ENCODE measurements at places on chromosomes 13 and 19. TPM values are rescaled to one million over a fixed set of nuclear protein-coding genes. Genes with fewer than 3 reads are reported as not detected.

ZNF681 gene
- 0.30 TPM for total RNA-seq

NUMBL gene
- 13.5 TPM for total RNA-seq

ATP8B3 gene
- 0.46 TPM for total RNA-seq

GIPC1 gene
- 48.9 TPM for total RNA-seq

CYP4F8 gene
- not detected for total RNA-seq

CEACAM21 gene
- total RNA-seq = 0.86 TPM

CLIP3 gene
- total RNA-seq = 4.1 TPM

CHST8 gene
- not detected for total RNA-seq

RGL3 gene
- total RNA-seq = 8.6 TPM

UBE2L5 gene
- total RNA-seq = not detected

ZNF850 gene
- total RNA-seq = 3.7 TPM

TMEM255B gene
- 6.9 TPM for total RNA-seq

PRTN3 gene
- total RNA-seq = not detected

PLK5 gene
- total RNA-seq = not detected

CCDC169 gene
- total RNA-seq = 0.08 TPM

SERPINE3 gene
- not detected for total RNA-seq

PTGER1 gene
- not detected for total RNA-seq

CLDND2 gene
- 0.46 TPM for total RNA-seq

NLRP5 gene
- not detected for total RNA-seq

ZNF93 gene
- total RNA-seq = 1.2 TPM

CRB3 gene
- not detected for total RNA-seq

A1BG gene
- total RNA-seq = 4.1 TPM

BCAM gene
- 86.2 TPM for total RNA-seq

LILRB2 gene
- 1.8 TPM for total RNA-seq

GPR18 gene
- total RNA-seq = not detected

GSX1 gene
- not detected for total RNA-seq

SEMA6B gene
- 15.0 TPM for total RNA-seq

TUBA3C gene
- 0.27 TPM for total RNA-seq

TRMT1 gene
- 18.4 TPM for total RNA-seq

IZUMO2 gene
- total RNA-seq = not detected

ARHGAP45 gene
- total RNA-seq = 5.1 TPM

SRRM5 gene
- total RNA-seq = 0.13 TPM

GRIN3B gene
- not detected for total RNA-seq

ZNF132 gene
- total RNA-seq = 4.6 TPM

CTXN1 gene
- total RNA-seq = 0.16 TPM

GRK1 gene
- 0.13 TPM for total RNA-seq

ZNF44 gene
- 8.6 TPM for total RNA-seq

MEDAG gene
- total RNA-seq = 5.4 TPM

ANGPTL8 gene
- total RNA-seq = 0.40 TPM

STOML3 gene
- total RNA-seq = not detected

NANOS3 gene
- 1.8 TPM for total RNA-seq

CYP4F2 gene
- not detected for total RNA-seq

FCGBP gene
- 8.0 TPM for total RNA-seq

ZNF600 gene
- total RNA-seq = 2.6 TPM

MAB21L1 gene
- total RNA-seq = 0.40 TPM

CAMSAP3 gene
- 1.0 TPM for total RNA-seq

MYH14 gene
- 121 TPM for total RNA-seq

LHB gene
- not detected for total RNA-seq
